ENCODE measurements at places on chromosomes 2 and 18. TPM values are rescaled to one million over a fixed set of nuclear protein-coding genes. Genes with fewer than 3 reads are reported as not detected.

Gene EMX1
- polyA plus RNA-seq, result not detected

Gene C2orf66
- 0.07 TPM for polyA plus RNA-seq

Gene PCARE
- 0.30 TPM for polyA plus RNA-seq

Gene GFPT1
- 6.9 TPM for polyA plus RNA-seq

Gene TMEM178A
- polyA plus RNA-seq, result 2.0 TPM

Gene CAVIN2
- 39.0 TPM for polyA plus RNA-seq

Data from ovary (tissue), 10 donors.